Adrenal gland (tissue), 19 donors: ENCODE measurements at places on chromosomes 13 and 19.
A peak's percentile ranks its signal among the peaks of the same experiment; 100 is the strongest.

- H3K4me1 ChIP-seq, result peaks cover 13% of the 10 kb centered on the region
- no peaks in the 10 kb centered on the region for H3K36me3 ChIP-seq
- H3K27ac ChIP-seq, result peak overlapping the region; percentile 46
- H3K27me3 ChIP-seq, result no peaks in the 10 kb centered on the region
- peak; percentile 80 for DNase-seq
These were observed 420 bp downstream of the IL17D start for GRCh38 chr13:20703780-20704458.

- H3K27me3 ChIP-seq, result no peaks in the 10 kb centered on the region
- DNase-seq, result peak; percentile 53
- peak within 1 kb of the TSS; percentile 79 for H3K4me3 ChIP-seq
- no peaks in the 10 kb centered on the region for H3K36me3 ChIP-seq
These were observed at the start of gene PPP1R12C for GRCh38 chr19:55116859-55117662. PPP1R12C (minus strand) TSS chr19:55117637; CDS start chr19:55117543, 94 bp downstream.

DNA sequence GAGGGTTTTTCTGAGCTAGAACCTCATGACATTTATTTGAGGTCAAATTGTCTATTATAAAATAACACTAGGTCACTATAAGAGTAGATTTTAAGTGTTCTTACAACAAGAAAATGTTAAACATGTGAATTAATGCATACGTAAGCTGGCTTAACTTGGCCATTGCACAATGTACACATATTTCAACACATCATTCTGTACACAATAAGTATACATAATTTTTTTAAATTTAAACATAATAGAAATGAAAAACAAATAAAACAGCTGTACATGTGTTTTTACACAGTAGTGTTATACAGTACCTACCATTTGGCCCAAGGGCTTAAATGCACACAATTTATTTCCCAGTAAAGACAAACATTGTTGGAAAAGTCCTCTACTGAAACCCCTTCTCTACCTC, 269.9 kb downstream of the DACH1 start:
- no peaks in the 10 kb centered on the region for H3K4me1 ChIP-seq
- H3K36me3 ChIP-seq, result no peaks in the 10 kb centered on the region
- DNase-seq, result no peak
- no peak overlapping the region for H3K27ac ChIP-seq
- no peak overlapping the region for H3K4me3 ChIP-seq
- no peaks in the 10 kb centered on the region for H3K27me3 ChIP-seq

DNA sequence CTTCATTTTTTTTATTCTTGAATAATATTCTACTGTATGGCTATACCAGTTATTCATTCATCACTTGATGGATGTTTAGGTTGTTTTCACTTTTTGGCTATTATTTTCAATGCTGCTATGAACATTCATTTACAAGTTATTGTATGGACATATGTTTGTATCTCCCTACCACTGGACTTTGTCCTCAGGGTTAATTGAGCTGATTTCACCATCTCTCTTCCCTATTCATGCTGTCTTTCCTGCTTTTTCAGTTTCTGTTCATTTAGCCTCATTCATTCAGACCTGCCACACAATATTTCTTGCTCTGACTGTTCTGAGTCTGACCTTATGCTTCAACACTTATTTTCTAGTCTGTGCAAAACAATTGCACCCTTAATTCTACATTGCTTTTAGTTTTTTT, 12.3 kb upstream of the C1QTNF9B start:
- peaks cover 15% of the 10 kb centered on the region for H3K27me3 ChIP-seq
- no peak overlapping the region for H3K27ac ChIP-seq
- H3K4me3 ChIP-seq, result no peak overlapping the region
- no peaks in the 10 kb centered on the region for H3K36me3 ChIP-seq
- no peak for DNase-seq
